MM.1S (cell line): ENCODE measurements at places on chromosomes 12 and 14.
A peak's percentile ranks its signal among the peaks of the same experiment; 100 is the strongest.

DNA sequence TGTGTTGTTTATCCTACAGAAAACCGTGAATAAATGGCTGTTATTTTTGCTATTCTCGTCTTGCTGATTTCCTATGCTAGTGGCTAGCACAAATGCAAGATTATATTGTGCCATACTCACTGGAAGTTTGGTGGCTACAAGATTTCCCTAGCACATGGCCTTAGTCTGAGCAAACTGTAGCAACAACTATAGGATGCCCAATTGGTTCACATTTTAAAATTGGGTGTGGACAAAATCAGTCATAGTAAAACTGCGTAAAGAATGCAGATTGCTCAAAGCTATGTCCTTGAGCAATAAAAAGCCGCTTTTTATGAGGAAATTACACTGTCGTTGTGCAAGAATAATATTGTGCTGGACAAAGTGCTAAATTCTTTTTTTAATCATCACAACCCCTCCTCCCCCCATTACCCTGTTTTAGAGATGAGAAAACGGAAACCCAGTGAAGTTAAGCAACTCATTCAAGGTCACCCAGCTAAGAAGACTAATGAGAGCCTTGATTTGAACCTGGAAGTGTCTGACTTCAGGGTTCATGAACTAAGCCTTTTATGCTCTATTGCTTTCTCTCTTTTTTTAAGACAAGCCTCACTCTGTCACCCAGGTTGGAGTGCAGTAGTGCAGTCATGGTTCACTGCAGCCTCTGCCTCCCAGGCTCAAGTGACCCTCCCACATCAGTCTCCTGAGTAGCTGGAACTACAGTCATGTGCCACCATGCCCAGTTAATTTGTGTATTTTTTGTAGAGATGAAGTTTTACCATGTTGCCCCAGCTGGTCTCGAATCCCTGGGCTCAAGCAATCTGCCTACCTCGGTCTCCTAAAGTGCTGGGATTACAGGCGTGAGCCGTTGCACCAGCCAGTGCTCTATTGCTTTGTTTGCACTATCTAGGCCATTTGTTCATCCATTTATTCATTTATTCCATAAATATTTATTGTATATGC, 73.6 kb downstream of the SRGAP1 start:
- no peak for DNase-seq

DNA sequence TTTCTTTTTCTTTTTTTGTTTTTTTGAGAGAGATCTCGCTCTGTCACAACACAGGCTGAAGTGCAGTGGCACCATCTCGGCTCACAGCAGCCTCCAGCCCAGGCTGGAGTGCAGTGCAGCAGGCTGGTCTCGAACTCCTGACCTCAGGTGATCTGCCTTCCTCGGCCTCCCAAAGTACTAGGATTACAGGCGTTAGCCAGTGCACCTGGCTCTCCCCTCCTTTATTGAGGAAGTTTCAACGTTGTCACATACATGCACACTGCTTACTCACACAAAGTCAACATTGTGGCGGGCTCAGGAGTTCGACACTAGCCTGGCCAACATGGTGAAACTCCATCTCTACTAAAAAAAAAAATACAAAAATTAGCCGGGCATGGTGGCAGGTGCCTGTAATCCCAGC, 32.0 kb downstream of the EAPP start:
- no peak for DNase-seq

DNA sequence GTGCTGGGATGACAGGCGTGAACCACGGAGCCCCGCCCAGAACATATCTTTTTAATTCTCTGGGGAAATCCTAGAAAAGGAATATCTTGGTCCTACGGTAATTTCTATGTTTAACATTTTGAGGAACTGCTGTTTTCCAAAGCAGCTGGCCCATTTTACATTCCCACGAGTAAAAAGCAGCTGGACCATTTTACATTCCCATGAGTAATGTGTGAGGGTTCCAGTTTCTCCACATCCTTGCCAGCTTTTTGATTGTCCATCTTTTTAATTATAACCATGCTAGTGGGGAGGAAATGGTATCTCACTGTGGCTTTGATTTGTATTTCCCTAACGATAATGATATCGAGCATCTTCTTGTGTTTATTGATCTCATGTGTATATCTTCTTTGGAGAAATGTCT, 4.4 kb upstream of the P2RX4 start:
- DNase-seq: no peak

GRCh38 chr12:54337280-54337842, 12.4 kb downstream of the COPZ1 start:
- no peak for DNase-seq

DNA sequence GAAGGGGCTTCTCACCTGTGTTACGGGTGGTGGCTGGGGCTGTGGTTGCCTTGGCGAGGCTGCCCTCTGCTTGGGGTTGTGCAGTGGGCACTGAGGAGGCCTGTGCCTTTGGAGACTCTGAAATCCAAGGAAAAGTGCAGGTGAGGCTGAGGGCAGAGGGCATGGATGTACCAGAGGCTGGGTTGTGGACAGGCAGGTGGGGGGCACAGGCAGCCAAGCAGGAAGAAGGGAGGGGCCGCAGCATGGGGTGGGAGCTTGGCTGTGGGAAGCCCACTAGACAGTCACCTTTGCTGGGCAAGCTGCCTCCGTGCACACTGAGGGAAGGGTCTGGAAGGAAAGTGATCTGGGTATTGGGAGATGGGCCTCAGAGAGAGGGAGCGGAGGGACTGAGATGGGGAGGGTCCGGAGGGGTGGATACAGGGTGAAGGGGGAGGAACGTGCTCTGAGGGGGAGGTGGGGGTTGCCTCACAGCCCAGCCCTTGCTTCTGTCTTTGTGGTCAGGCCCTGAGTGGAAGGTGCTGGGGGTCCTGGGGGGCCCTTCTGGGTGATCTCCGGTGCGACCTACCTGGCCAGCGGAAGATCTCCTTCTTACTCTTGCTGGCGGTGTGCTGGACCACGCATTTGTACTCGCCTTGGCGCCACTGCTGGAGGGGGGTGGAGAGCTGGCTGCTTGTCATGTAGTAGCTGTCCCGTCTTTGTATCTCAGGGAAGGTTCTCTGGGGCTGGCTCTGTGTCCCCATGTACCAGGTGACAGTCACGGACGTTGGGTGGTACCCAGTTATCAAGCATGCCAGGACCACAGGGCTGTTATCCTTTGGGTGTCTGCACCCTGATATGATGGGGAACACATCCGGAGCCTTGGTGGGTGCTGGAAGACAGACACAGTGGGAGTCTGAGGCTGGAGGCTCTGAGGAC, 318.7 kb downstream of the TMEM121 start:
- no peak for DNase-seq

- DNase-seq: no peak
Measured at GRCh38 chr12:128606538-128606937, 217.2 kb downstream of the SLC15A4 start.

GRCh38 chr12:124766727-124767065, 97.0 kb downstream of the SCARB1 start:
- no peak for DNase-seq

DNA sequence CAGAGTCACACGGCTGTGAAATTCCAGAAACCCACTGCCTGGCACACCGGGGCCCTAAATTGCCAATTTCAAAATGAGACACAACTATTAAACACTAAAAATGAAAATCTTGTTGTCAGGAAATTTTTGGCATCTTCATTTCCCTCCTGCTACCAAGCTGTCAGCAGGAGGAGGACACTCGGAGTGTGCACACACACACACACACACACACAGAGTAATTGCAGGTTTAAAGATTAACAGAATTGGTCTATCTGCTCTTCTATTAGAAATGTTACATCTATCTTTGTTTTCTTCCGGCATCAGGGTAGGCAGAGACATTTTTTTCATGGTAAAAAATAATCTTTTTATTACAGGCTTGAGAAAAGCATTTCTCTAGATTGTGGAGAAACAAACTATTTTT, 314.2 kb downstream of the EGLN3 start:
- no peak for DNase-seq

GRCh38 chr12:4416276-4416675, 29.3 kb downstream of the FGF6 start:
- DNase-seq: no peak

DNA sequence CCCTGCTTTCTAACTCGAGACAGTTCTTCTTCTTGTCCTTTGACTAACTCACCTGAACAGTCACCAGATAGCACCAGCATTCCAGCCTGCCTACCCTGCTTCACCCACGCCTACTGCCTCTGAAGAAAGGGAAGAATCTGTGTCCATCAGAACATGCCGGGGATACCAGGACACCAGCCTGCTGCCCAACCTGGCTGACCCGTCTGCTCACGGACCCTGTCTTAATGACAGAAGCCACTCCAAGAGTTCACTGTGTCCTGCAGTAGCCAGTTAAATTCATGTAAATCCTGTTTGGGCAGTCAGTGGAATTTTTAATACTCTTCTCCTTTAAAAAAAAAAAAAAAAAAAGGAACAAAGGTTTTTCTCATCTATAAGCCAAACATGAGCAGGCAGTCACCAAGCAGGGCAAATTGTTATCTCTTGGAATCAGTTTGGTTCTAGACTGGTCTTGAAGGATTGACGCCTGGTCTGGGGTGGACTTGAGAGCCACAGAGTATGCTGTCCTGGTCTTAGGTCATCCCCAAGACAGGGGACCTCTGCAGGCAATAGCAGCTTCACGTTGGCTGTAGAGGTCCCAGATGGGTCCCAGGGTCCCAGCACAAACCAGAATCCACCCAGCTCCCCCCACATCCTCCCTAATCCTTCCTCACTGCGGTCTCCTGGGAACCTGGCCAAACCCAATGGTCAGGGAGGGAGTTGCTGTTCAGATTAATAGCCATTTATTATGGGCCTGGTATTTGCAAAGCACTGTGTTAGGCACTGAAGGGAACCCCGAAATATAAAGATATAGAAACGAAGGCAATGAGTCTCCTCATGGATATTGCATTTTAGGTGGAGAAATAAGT, 181.1 kb upstream of the HIF1A start:
- no peak for DNase-seq

- DNase-seq: no peak
Measured at GRCh38 chr12:25840678-25841465, 117.6 kb upstream of the RASSF8 start.

DNA sequence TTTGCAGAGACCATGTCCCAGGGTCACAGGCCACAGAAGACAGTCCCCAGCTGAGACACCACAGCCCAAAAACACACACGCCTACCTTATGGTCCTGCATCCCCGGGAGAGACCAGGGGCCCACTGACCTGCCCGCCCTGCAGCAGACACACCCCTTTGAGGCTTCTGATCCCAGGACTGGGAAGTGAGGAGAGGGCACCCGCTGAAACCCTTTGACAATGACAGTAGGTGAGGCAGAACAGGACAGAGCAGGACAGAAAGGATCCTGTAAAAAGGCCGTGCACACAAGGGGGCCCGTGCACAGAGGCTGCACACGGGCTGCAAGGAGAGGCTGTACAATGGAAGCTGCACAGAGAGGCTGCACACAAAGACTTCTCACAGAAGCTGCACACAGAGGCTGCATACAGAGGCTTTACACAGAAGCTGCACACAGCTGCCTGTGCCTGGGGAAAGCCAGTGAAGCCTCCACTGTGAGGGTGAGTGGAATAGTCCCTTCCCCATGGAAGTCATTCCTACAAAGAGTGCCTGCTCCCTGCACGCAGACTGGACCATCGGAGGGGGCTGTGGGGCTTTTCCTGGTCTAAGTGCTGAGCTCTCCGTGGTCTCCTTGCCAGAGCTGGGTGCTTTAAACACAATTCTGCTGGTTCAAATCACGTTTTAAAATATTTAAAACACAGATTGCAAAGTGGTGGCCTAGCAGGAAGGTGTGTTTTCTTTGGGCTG, 16.6 kb upstream of the SFSWAP start:
- DNase-seq: no peak

GRCh38 chr14:65414961-65415589, 2.5 kb downstream of the FUT8 start:
- DNase-seq: peak; percentile 25

- DNase-seq: no peak
Measured at GRCh38 chr14:24234095-24235005, 1.6 kb downstream of the GMPR2 start.

DNA sequence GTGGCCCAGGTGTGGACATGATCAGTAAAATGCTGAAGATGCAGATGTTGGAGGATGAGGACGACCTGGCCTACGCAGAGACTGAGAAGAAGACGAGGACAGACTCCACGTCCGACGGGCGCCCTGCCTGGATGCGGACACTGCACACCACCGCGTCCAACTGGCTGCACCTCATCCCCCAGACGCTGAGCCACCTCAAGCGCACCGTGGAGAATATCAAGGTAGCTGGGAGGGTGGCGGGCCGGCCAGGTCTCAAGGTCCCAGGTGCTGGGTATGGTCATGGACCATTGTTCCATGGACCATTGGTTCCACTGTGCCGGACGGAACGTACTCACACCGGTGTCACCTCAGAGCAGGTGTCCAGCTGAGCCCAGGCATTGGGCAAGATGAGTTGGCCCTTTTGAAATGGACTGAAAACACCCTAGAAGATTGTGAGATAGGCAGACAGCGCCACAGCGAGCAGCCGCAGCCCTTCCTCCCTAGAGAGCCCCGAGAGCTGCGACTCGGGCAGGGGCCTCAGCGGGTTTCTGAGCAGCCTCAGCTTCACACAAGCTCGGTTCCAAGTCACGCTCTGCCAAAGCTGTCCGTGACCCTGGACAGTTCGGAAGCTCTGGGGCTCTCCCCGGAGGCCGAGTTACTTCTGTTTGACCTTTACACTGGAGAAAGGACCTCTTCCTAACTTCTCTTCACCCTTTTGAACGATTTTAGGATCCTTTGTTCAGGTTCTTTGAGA, 38.9 kb downstream of the HSP90AA1 start:
- DNase-seq: no peak

GRCh38 chr12:45407981-45408728, 192.3 kb downstream of the ANO6 start:
- DNase-seq: no peak

- DNase-seq: no peak
Measured at GRCh38 chr14:66174453-66174891, 311.7 kb upstream of the CCDC196 start.

DNA sequence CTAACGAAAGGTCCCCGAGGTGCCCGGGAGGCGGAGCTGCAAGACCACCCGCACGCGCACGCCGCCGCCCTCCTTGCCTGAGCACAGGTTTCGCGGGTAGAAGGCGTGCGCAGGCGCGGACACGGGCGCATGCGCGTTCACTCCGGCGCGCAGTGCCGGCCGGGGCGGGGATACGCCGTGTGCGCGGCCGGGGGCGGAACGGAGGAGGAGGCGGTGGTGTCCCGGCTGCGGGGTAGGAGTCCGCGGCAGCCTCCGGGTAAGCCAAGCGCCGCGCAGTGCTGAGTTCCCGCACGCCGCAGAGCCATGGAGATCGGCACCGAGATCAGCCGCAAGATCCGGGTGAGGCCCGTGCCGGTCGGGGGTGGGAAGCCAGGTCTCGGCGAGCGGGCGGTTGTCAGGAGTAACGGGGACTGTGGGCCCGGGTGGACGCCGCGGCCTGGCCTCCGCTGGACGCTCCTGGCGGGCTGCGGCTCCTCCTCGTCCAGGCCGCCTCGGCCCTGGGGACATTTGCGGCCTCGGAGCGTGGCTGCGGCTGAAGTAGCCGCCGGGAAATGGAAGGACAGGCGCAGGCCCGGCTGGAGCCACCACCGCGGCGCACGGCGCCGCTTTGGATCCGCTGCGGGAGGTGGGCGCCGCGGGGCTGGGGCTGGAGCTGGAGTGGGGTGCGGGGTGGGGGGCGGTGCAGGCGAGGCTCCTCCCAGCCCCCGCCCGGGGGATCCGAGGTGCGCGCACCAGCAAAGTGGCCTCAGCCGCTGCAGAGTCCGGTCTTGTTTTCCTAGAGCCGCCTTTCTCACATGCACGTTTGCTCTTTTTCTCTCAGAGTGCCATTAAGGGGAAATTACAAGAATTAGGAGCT, at the start of gene ZC3H14:
Gene ZC3H14 (plus strand): TSS at position 207 of the 856 bp plus-strand sequence. CDS start 97 bp downstream, at position 304.
- DNase-seq: peak; percentile 81

- DNase-seq: peak; percentile 80
Measured at GRCh38 chr12:44847888-44848702, 28.0 kb downstream of the NELL2 start.
